ENCODE measurements at places on chromosomes 1 and 21. TPM values are rescaled to one million over a fixed set of nuclear protein-coding genes. Genes with fewer than 3 reads are reported as not detected.
A peak's percentile ranks its signal among the peaks of the same experiment; 100 is the strongest.

MIXL1 gene
- 0.23 TPM for polyA plus RNA-seq

CLCNKB gene
- polyA plus RNA-seq = 41.4 TPM

INSRR gene
- polyA plus RNA-seq = 1.3 TPM

EDARADD gene
- 7.6 TPM for polyA plus RNA-seq

ATP8B2 gene
- 26.1 TPM for polyA plus RNA-seq

DNA sequence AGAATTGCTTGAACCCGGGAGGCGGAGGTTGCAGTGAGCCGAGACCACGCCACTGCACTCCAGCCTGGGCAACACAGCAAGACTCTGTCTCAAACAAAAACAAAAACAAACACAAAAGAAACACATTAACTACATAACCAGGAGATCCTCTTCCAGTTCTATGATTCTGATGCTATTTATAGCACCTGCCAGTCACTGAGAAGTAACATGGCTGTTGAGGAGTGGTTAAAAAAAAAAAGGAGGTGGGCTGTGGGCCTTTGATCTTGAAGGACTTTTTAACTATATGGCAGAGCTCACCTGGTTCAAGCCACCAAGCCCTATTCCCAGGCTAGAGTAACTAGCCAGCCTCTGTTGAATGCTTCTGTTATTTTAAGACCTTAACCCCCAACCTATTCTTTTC is 148.8 kb downstream of the ZBTB18 start:
- no peak for DNase-seq

GRCh38 chr1:223035724-223036478 is 107.1 kb downstream of the TLR5 start:
- DNase-seq = no peak

- DNase-seq = no peak
Measured at GRCh38 chr1:160521554-160521953, 1.5 kb downstream of the SLAMF6 start.

DNA sequence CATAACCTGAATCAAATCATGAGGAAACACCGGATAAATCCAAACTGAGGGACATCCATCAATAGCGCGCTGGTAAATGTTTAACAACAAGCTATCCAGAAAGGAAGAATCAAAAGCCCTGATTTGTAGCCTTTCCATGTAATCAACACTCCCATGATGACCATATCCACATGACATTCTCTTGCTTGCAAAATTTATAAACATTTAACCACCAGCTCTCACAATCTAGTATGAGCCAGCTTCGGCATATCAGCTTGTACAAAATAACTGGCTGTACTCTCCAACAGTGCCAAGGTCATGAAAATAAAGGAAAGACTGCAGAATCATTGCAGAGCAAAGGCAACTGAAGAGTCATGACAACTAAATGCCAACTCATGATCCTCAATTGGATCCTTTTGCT is 15.7 kb downstream of the HSD11B1 start:
- no peak for DNase-seq

DNA sequence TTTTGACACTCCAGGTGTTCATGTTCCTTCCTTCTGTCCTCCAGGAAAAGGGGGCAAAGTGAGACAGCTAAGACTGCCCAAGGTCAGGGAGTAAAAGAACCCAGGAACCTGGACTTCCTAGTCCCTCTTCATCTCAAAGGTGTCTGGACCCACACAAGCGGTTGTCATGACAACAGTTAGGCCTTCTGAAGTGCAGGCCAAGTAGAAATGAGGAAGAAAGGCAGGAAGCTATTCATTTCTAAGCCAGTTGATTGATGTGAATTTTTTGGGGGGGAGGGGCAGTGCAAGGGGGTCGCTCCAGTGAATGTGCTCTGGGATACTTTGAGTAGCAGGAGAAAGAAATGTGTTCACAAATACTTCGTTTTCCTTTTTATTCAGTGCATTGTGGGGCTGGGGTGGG is 114.3 kb downstream of the NAV1 start:
- DNase-seq = no peak

GRCh38 chr21:29360799-29361765 is 62.4 kb downstream of the BACH1 start:
- DNase-seq = no peak

GRCh38 chr1:44621841-44622286 is 52.4 kb downstream of the TMEM53 start:
- DNase-seq = no peak

- no peak for DNase-seq
Measured at GRCh38 chr1:188394677-188395076, 1565.9 kb downstream of the PLA2G4A start.

- DNase-seq = no peak
Measured at GRCh38 chr1:115828101-115829022, 12.6 kb downstream of the NHLH2 start.

GRCh38 chr1:15452866-15453571 is 3.5 kb upstream of the CELA2A start:
- no peak for DNase-seq

DNA sequence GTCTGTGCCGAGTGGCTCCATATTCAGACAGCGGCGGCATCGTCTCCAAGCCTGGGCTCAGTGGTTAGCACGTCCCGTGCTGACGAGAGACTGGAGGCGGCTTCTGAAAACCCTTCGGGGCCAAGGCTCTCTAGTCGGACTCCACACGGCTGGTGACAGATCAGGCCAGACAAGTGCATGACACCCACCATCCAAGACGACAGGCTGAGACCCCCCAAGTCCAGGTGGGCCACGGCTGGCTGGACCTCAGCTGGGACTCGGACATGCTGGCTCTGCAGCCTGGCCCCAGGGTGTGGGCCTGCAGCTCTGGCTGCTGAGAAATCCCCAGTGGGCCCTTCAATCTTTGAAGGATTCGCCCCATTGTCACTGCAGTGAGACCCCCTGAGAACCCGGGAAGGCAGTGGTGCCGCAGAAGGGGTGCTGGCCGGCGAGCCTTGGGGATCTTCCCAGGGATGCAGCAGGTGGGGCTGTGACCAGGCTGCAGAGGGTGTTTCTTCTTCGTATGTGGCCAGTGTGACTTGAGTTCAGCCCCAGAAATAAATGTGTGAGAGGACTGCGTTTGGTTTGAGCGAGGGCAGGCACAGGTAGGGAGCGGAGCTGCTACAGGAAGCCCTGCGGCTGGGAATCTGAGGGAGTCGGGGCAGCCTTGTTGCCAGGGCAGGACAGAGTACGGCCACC is 15.9 kb upstream of the SLC19A1 start:
- DNase-seq = no peak

GRCh38 chr21:34517491-34518245 is 5.7 kb upstream of the KCNE1 start:
- no peak for DNase-seq

GRCh38 chr1:156616463-156616862 is 2.8 kb upstream of the HAPLN2 start:
- peak; percentile 85 for DNase-seq

DNA sequence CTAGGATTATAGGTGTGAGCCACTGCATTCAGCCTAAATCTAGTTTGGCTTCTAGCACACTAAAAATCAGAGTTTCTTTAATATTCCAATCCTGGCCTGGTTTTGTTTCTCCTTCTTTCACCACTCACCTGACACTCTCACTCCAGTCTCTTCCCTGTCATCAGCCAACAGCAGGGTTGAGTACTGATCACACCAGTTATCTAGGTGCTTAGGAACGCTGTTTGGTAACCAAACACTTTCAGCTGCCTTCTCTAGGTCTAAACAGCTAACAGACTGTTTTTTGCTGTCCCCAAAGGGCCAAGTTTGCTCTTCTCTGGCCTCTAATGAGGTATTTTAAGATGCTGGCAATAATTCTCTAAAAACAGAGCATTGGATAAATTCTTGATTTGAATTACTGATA is 17.7 kb upstream of the FRRS1 start:
- no peak for DNase-seq

GRCh38 chr1:243950166-243950565 is 100.1 kb upstream of the AKT3 start:
- no peak for DNase-seq

- no peak for DNase-seq
Measured at GRCh38 chr21:45424854-45425795, 20.2 kb downstream of the COL18A1 start.

- no peak for DNase-seq
Measured at GRCh38 chr1:164771619-164772361, 212.8 kb downstream of the PBX1 start.

DNA sequence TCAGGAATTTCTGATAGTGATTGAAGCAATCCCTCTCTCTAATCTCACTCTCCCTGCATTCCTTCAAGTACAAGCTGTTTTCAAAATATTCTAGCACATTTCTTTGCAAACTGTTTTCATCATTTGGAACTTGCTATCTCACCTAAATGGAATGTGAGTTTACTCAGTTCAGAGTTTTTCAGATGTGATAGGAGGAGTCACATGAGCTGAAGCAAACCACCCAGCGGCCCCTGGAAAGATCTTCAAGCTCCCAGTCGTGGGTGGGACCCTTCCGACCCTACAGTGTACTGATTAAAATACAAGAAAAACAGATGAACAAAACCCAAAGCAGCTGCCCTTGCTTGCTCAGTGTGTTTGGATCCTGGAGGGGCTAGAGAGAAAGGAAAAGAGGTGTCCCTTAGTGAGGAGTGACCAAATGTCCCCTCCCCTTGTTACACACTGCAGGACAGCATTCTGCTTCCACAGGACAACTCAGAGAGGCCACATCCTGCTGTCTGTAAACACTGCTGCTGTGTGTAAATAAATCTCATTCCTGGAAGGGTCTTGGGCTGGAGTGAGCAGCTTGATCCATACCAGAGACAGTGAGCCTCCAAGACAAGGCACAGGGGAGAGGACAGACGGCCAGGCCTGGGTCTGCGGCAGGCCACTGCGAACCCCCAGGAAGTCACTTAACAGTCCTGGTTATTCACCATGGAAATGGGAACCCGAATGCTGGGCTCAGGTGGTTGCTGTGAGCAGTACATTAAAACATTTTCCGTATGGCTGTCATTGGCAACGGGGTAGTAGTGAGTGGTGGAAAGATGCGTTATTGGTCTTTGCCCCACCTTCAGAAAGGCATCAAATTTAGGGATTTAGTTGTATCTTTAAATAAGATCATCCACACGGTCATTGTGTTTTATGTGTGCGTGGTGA is 229.2 kb downstream of the RHOU start:
- no peak for DNase-seq

- no peak for DNase-seq
Measured at GRCh38 chr1:203954788-203955552, 93.6 kb downstream of the SNRPE start.

DNA sequence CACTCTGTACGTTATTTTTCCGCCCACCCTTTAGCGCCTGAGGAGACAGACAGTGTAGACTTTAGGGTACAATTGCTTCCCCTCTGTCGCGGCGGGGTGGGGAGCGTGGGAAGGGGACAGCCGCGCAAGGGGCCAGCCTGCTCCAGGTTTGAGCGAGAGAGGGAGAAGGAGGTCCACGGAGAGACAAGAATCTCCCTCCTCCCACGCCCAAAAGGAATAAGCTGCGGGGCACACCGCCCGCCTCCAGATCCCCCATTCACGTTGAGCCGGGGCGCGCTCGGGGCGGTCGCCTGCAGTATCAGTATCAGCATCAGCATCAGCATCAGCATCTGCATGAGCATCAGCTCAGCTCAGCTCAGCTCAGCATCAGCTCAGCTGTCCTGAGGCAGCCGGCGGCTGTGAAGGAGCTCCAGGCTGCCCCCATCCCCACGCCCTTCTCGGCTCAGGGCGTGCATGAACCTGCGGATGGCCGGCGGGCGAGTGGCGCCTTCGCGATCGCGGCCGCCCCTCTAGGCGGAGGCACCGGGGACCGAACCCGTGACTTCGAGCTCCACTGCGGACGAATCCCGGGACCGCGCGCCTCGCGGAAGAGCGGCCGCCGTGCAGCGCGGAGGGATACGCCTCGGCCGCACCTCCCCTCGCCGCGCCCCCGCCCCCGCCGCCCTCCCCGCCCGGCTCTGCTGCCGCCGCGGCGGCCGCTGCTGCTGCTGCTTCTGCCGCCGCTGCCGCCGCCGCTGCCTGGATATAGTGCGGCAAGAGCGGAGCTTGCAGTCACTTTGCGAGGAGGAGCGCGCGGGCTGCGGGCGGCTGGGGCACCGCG is at the start of gene NCAM2:
TSS of gene NCAM2 (plus strand) at position 774 of the 820 bp plus-strand sequence.
- peak; percentile 41 for DNase-seq

All from right renal cortex interstitium (tissue), 3 donors.